Mesenteric fat pad (tissue), 1 donor: ENCODE measurements at places on chromosomes 7 and 10. TPM values are rescaled to one million over a fixed set of nuclear protein-coding genes. Genes with fewer than 3 reads are reported as not detected.

DNA sequence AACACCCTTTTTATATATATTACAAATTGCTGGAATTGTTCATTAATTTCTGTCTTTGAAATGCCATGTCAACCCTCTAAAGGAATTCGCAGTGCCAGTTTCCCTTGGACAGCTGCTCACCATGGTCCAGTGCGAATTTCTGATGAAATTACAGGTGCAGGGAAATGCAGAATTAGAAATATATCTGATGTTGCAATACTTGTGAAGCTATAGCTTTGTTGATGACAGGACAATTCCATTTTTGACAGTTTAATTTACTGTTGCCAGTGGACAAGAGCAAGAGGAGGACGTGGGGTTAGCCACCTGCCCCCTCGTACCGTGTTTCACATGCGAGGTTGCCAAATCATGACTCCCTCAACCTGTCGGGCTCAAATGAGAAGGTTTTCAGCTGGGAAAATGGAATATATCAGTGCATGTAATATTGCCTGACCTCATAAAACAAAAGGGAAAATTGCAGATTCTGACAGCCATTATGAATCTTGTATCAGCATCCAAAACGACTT, 140.6 kb downstream of the MGMT start:
- DNase-seq: no peak

- DNase-seq: no peak
Observed at GRCh38 chr10:95573964-95574604, 12.9 kb upstream of the SORBS1 start.

The ASB10 gene
- total RNA-seq: not detected

The AKR1C2 gene
- total RNA-seq: 767 TPM

The TMEM229A gene
- total RNA-seq: not detected

GRCh38 chr7:36090976-36091873, 61.8 kb upstream of the EEPD1 start:
- no peak for DNase-seq

GRCh38 chr7:155107126-155107525, 37.0 kb downstream of the HTR5A start:
- DNase-seq: no peak

The SORCS3 gene
- total RNA-seq: not detected

GRCh38 chr10:121596689-121597503, 1.3 kb downstream of the FGFR2 start:
- DNase-seq: no peak

The WAPL gene
- 34.2 TPM for total RNA-seq

GRCh38 chr10:30186371-30186875, 127.0 kb upstream of the JCAD start:
- no peak for DNase-seq

The EN2 gene
- 0.22 TPM for total RNA-seq

GRCh38 chr7:84412161-84412969, 217.8 kb upstream of the SEMA3A start:
- no peak for DNase-seq

- no peak for DNase-seq
Observed at GRCh38 chr7:16465469-16466361, at the start of gene SOSTDC1. Gene SOSTDC1 (minus strand): TSS chr7:16465738. CDS start chr7:16465668, 70 bp downstream.

GRCh38 chr10:8640878-8641277, 586.4 kb downstream of the GATA3 start:
- no peak for DNase-seq

DNA sequence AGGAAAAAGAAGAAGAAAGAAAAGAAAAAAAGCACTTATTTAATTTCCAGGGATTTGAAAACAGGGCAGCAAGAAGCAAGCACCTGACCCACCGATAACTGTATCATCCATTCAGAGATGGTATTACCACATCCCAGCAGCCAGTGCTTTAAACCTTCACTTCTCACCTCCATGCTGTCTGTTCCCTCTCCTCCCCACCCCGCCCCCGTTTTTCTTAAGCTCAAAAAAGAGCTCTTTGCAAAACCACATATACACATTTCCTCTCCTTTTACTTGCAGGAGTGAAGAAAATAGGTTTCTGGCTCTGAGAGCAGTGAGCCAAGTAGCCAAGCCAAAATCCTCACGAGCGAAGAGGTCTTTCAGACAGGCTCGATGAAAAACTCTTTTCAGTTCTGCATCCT, 2.2 kb downstream of the STOX1 start:
- DNase-seq: no peak

The EPHA1 gene
- total RNA-seq: 0.22 TPM

DNA sequence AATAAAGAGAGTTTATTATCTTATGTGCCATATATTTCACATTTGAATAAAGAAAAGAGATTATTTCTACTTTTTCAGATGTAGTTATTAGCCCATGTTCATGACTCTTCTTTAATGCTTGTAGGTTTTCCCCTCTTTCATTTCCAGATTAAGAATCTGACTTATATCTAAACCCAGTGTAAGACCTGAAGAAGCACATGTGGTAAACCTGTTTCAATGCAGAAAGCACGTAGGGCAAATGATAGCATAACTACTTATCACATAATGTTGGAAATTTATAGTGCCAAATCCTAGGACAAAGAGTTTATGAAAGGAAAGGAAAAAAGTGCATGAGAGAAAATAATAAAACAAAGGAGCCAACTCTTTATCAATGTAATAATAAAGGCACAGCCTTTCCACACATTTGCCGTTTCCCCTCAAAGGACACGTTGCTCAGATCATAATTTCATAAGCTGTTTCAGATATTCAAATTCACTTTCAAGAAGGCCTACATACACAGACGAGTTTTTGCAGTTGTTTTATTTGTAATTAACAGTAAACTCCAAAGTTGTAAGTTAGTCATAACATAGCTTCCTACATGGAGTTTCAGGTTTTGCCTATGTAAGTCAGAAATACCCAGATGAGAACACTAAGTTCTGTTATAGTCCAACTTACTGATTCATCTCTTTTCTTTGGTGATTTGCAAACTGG, 88.8 kb upstream of the MDFIC start:
- DNase-seq: no peak

- DNase-seq: no peak
Observed at GRCh38 chr7:139771001-139771956, 6.5 kb downstream of the HIPK2 start.
